ENCODE measurements at places on chromosomes 4 and X.
A peak's percentile ranks its signal among the peaks of the same experiment; 100 is the strongest.

DNA sequence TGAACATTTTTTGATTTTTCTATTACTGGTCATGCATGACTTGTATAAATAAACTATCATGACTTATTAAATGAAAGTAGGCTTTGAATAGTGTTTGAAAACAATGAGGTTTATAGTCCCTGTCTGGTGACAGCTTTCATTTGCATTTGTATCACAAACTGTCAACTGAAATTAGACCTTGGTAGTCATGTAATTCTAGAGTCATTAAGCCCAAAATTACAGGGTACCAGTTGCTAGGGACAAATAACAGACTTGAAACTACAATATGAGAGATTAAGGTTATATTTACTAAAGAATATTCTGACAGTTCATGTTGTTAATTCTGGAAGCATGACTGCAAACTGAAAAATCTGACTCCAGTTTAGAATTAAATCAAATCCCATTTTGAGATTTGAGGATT is 9.2 kb upstream of the VAMP7 start:
- no peak for DNase-seq

- no peak for DNase-seq
These were observed 255.2 kb downstream of the THOC2 start for GRCh38 chrX:123477673-123478072.

DNA sequence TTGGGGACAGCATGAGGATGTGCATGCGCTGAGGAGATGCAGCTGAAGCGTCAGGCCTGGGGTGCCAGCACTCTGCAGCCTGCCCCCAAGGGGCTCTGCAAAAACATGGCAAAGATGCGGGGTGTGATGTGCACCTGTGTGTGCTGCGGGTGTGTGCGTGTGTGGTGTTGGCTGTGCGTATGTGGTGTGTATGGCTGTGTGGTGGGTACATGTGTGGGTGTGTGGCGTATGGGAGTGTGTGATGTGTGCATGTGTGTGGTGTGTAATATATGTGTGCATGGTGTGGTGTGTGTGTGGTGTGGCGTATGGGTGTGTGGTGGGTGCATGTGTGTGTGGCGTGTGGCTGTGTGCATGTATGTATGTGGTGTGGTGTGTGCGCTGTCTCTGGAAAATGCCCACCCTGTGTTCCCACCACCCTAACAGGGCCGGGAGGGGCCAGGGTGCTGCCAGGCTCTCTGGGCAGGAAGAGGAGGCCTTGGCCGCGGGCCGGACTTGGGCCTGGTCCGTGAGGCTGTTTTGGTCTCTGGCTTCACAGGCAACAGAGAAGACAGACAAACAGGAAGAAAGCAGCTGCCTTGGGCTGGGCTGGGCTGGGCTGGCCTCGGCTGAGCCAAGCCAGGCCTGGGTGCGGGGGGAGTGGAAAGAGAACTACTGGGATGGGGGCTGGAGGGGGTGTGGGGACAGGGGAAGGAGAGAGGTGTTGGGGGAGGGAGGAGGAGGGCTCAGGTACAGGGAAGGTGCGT is 1.1 kb upstream of the AVPR2 start:
- no peak for DNase-seq

- peak; percentile 34 for DNase-seq
These were observed 417.7 kb upstream of the GALNT7 start for GRCh38 chr4:172750910-172751309.

GRCh38 chrX:16077811-16078210 is 45.6 kb upstream of the GRPR start:
- DNase-seq = no peak

- DNase-seq = no peak
These were observed 1.1 kb downstream of the GAB1 start for GRCh38 chr4:143337600-143338287.
